ENCODE measurements at places on chromosomes 2 and 18. TPM values are rescaled to one million over a fixed set of nuclear protein-coding genes. Genes with fewer than 3 reads are reported as not detected.

Gene NPHP1
- 2.9 TPM for polyA plus RNA-seq

Gene HMSD
- polyA plus RNA-seq, result 0.05 TPM

Gene HOXD8
- polyA plus RNA-seq, result not detected

Gene HIBCH
- polyA plus RNA-seq, result 7.7 TPM

Gene EVA1A
- polyA plus RNA-seq, result 28.0 TPM

Gene SATB2
- 1.1 TPM for polyA plus RNA-seq

Gene ST8SIA5
- polyA plus RNA-seq, result 0.01 TPM

Gene YPEL5
- polyA plus RNA-seq, result 30.4 TPM

Gene ZEB2
- polyA plus RNA-seq, result 0.26 TPM

Gene FBXO15
- 0.36 TPM for polyA plus RNA-seq

Gene GPAT2
- not detected for polyA plus RNA-seq

Gene IMP4
- 136 TPM for polyA plus RNA-seq

Gene CD226
- polyA plus RNA-seq, result 0.44 TPM

- DNase-seq, result peak; percentile 62
Observed at GRCh38 chr2:152925547-152926448, 207.4 kb downstream of the ARL6IP6 start.

DNA sequence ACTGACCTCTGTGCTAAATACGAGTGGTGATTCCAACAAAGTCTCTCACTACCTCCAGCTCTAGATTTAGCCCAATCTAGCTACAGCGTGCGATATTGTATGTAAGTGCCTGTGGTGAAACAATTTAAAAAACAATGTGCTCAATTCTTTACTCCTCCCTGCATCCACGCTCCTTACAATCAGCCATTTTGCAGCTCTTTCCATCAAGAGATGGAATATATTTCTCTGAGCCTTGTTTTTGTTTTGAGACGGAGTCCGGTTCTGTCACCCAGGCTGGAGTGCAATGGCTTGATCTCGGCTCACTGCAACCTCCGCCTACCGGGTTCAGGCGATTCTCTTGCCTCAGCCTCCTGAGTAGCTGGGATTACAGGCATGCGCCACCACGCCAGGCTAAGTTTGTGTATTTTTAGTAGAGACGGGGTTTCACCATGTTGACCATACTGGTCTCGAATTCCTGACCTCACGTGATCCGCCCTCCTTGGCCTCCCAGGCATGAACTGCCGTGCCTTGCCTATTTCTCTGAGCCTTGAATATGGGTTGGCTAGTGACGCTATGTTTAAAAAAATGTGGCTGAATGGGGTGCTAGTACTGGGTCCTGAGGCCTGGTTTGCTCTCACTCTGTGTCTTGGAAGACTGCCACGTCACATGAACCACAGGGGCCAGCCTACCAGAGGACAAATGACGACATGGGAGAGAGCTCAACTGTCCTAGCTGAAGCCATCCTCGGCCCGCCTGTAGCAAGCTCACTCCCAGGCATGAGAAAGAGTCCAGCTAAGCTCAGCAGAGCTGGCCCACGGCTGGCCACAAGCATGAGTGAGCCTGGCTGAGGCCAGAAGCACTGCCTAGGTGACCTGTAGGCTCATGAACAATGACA lies 14.8 kb downstream of the WDFY1 start:
- no peak for DNase-seq

GRCh38 chr2:46801731-46802664 lies 113.6 kb downstream of the MCFD2 start:
- DNase-seq, result peak; percentile 49

DNA sequence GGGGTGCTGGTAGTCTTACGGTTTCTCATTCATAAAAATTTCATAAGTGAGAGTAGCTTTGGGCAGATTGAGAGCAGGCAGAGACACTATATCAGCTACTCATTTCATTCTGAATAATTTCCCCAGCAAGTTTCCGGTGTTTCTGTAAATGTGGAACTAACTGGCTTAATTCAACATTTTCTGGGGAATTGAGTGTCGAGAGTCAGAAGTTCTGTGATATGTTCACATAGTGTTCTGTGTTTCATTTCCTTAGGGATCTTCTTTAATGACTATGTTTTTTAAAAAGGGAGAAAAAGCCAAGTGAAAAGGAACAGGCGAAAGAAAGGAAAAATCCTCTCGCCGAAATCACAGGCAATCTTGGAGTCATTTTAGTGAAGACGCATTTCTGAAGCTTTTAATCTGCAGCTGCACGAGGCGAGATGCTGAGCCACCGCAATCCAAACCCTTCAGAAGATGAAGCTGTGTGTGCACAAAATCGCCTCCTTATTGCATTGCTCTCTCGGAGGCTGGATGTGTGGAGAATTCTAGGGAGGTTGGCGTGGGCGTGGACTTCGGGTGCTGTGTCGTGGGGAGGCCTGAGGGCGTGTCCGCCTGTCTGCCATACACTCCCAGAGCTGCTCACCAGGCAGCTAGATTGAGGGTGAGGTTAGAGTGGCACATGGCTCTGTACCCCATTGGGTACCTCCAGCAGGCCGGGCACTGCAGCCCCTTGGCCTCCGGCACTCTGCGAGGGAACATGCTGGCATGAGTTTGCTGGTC lies 38.4 kb upstream of the HDAC4 start:
- no peak for DNase-seq

- no peak for DNase-seq
Observed at GRCh38 chr18:8625461-8626092, 16.3 kb downstream of the RAB12 start.

GRCh38 chr18:27045342-27045741 lies 139.8 kb downstream of the CHST9 start:
- DNase-seq, result no peak

GRCh38 chr2:233124421-233125080 lies 64.4 kb downstream of the INPP5D start:
- no peak for DNase-seq

- no peak for DNase-seq
Observed at GRCh38 chr18:50855976-50856757, 22.8 kb upstream of the ME2 start.

DNA sequence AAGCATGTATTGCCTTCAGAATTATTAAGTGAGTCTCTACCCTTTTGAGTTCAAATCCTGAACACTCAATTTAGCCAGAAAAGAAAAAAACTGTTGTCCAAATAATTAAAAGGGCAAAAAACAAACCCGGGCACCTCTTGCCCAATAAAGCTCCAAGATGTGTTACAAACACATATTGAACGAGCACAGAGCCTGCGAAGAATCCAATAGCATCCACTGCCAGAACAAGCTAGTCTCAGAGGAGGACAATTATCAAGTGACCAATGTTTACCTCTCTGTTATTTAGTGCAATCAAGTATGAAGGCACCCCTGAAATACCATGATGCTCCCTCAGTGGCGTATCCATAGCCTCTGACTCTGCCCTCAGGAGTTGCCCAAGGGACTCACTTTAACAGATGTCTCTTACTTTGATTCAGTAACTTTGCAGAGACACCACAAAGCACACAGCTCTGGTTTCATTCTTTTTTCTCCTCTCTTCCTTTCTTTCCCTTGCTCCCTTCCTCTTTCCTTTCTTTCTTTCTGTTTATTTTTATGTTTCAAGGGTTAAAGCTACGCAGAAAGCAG lies 93.5 kb upstream of the SPATS2L start:
- DNase-seq, result no peak

DNA sequence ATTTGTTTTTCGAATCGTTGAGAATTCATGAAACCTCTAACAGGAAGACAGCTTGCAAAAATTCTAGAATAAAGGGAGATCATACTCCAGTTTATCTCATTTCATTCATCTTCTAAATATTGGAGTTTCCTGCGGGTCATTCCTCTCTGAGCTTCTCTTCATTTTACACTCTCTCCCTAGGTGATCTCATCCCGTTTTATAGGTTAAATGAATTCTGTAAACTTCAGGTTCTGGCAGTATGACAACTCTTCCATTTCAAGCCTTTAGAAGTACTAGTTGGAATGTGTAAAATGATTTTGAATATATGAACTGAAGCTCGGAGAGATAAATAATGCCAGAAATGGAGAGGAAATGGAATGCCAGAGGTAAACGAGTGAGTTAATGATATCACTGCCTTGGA lies 312.4 kb downstream of the METTL4 start:
- DNase-seq, result no peak

GRCh38 chr2:150351922-150352321 lies 135.5 kb downstream of the RND3 start:
- DNase-seq, result no peak

DNA sequence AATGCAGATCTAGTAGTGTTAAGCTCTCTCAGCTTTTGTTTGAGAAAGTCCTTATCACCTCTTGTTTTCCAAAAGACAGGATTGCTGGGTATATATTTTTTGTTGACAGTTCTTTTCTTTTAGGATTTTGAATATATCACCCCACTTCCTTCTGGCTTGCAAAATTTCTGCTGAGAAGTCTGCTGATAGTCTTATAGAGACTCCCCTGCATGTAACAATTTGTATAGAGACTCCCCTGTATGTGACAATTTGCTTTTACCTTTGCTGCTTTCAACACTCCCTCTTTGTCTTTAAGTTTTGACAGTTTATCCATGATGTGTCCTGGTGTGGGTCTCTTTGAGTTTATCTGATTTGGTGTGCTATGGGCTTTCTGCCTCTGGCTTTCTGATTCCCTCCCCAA lies 115.0 kb upstream of the CCDC85A start:
- no peak for DNase-seq

GRCh38 chr2:50273003-50273402 lies 758.9 kb downstream of the NRXN1 start:
- DNase-seq, result no peak

- peak; percentile 82 for DNase-seq
Observed at GRCh38 chr2:197310271-197310985, at the start of gene ANKRD44. TSS of gene ANKRD44 (minus strand) at chr2:197310780. CDS start at chr2:197310604, 176 bp downstream.

- DNase-seq, result peak; percentile 40
Observed at GRCh38 chr18:57859314-57859713, 56.2 kb upstream of the ATP8B1 start.

- DNase-seq, result peak; percentile 31
Observed at GRCh38 chr2:9139491-9140443, 66.8 kb upstream of the ASAP2 start.

DNA sequence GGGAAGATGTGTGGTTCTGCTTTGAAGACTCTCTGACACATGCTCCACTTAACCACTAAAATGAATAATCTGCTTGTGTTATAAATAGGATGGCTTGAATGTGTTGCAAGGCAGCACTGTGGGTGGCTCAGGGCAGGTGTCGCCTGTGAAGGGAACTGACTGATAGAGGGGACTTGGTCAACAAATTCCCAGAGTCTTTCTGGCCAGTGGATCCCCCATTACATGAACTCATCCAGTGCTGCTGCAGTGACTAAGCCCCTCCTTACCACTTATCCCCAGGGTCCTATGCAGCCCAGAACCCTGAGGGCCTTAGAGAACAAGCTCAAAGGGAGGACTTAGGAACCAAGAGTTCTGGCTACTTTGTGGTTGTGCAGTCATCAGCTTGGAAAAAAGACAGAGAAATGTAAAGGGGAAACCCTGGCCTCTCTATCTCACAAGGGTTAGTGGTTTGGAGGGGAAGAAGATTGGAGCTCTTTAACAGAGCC lies 226.2 kb upstream of the TNP1 start:
- no peak for DNase-seq

GRCh38 chr2:206981086-206981674 lies 41.9 kb downstream of the CPO start:
- DNase-seq, result no peak

- no peak for DNase-seq
Observed at GRCh38 chr2:129812071-129812470, 167.4 kb upstream of the RAB6C start.

DNA sequence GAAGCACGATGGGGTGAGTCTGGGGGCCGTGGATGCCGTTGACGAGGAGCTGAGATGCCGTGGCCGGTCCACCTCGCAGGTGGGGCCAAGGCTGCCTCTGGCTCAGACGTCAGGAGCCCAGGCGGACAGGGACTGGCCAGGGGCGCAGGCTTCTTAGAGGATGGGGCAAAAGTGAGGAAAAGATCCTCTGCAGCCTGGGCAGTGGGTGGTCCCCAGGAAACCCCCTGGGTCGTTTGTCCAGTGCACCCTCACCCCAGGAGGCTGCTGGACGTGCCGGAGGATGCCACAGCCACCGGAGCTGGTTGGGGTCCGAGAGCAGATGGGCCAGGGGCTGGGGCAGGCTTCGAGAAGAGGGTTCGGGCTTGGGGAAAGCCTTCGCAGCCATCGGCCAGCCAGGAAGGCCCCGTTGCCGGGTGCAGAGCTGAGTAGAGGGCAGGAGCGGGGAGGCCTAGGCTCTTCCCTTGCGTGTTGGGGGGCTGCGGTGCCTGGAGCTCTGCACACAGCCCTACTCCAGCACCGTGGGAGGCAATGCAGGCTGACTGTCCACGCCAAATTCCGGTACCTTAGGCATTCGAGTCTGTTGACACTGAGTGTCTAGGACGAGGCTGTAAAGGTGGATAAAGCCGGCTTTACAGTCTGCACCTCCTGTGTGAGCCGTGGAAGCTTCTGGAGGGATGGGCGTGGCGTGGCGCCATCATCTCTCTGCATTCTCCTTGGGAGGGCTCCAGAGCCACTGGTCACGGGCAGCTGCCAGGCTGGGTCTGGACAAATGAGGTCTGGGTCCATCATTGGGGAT lies 18.8 kb downstream of the GPC1 start:
- DNase-seq, result no peak

DNA sequence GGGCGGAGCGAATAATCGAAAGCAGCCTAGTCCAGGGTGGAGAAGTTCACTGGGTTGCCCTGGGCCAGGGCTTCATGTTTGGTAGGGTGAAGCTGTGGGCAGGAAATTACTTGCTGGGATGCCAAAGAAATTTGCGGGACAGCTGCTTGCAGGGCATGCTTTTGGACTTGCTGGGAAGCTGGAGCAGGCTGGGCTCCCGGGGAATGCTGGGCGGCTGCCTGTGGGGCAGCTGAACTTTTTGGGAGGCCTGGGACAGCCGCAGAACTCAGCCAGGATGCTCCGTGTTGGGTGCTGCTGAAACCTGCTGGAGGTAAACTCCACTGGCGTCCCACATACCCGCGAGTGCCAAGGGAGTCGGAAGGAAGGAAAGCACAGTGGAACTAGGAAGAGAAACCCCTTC lies 31.9 kb downstream of the ASB1 start:
- DNase-seq, result no peak

DNA sequence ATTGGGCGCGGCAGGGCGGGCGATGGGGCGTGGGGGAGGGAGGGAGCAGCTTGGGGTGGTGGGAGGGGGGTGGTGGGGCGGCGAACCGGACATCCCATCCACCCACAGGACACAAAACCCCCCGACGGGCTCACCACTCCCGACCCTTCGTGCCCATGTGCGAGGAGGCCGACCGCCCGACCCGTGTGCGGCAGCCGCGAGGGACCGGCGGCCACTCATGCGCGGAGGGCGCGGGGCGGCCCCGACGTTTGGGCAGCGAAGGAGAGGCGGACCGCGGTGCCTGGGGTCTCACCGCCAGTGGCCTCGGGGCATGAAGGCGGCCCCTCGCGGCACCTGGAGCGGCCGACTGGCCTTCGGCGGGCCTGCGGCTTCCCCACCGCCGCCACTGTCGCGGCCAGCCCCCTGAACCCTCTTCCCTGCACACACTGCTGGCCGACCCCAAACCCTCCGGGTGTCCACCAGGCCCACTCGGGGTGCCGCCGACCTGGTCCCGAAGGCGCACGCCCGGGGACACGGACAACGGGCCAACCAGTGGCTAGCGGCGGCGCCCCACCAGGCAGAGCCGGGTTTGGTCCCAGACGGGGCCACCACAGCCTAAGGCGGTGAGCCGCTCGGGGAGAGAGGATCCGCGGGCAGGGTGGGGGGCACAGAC lies 94.6 kb upstream of the ANKRD30BL start:
- DNase-seq, result no peak
